ENCODE measurements at places on chromosomes 7 and 10. TPM values are rescaled to one million over a fixed set of nuclear protein-coding genes. Genes with fewer than 3 reads are reported as not detected.

Gene CRYGN
- 1.9 TPM for polyA plus RNA-seq

Gene SEC31B
- polyA plus RNA-seq = 0.76 TPM

Gene NET1
- polyA plus RNA-seq = 7.0 TPM

Gene ZSCAN25
- 18.3 TPM for polyA plus RNA-seq

Gene ECHDC3
- polyA plus RNA-seq = 0.14 TPM

Gene CLIP2
- 0.36 TPM for polyA plus RNA-seq

Gene UTF1
- not detected for polyA plus RNA-seq

Gene ST8SIA6
- not detected for polyA plus RNA-seq

Gene GPR22
- 0.98 TPM for polyA plus RNA-seq

Gene ANKRD61
- 0.40 TPM for polyA plus RNA-seq

Gene TNRC18
- 1.7 TPM for polyA plus RNA-seq

Gene FAM13C
- polyA plus RNA-seq = not detected

Gene UPF2
- 5.4 TPM for polyA plus RNA-seq

Gene ABCC2
- 0.72 TPM for polyA plus RNA-seq

Gene NME8
- polyA plus RNA-seq = not detected
